ENCODE measurements at places on chromosomes 2 and 18. TPM values are rescaled to one million over a fixed set of nuclear protein-coding genes. Genes with fewer than 3 reads are reported as not detected.

The REG3G gene
- not detected for total RNA-seq

The REG3A gene
- not detected for total RNA-seq

The RBM44 gene
- total RNA-seq, result 0.36 TPM

The IL36RN gene
- total RNA-seq, result not detected

The TRABD2A gene
- total RNA-seq, result 3.6 TPM

The IL18RAP gene
- not detected for total RNA-seq

The ABCG5 gene
- not detected for total RNA-seq

The CRIM1 gene
- 1.7 TPM for total RNA-seq

The OTOS gene
- total RNA-seq, result not detected

The GATA6 gene
- total RNA-seq, result under 0.01 TPM

The CYTIP gene
- total RNA-seq, result not detected

The IAH1 gene
- 65.6 TPM for total RNA-seq

The CFC1 gene
- not detected for total RNA-seq

The POTEC gene
- total RNA-seq, result not detected

The RETSAT gene
- total RNA-seq, result 130 TPM

The CENPA gene
- total RNA-seq, result 6.9 TPM

The ADCYAP1 gene
- not detected for total RNA-seq

Data from melanocyte of skin (primary cell).